ENCODE measurements at places on chromosomes 4 and X. TPM values are rescaled to one million over a fixed set of nuclear protein-coding genes. Genes with fewer than 3 reads are reported as not detected.
A peak's percentile ranks its signal among the peaks of the same experiment; 100 is the strongest.

GRCh38 chr4:37882665-37883296 lies 8.1 kb upstream of the TBC1D1 start:
- DNase-seq, result peak; percentile 56
- H3K27me3 ChIP-seq, result peaks cover 3% of the 10 kb centered on the region
- H3K36me3 ChIP-seq, result no peaks in the 10 kb centered on the region
- H3K4me3 ChIP-seq, result no peak overlapping the region
- H3K27ac ChIP-seq, result no peak overlapping the region

- H3K4me1 ChIP-seq, result no peaks in the 10 kb centered on the region
- DNase-seq, result no peak
- no peak overlapping the region for H3K27ac ChIP-seq
- no peak overlapping the region for H3K4me3 ChIP-seq
- no peaks in the 10 kb centered on the region for H3K27me3 ChIP-seq
- H3K36me3 ChIP-seq, result no peaks in the 10 kb centered on the region
Measured at GRCh38 chrX:152149648-152150047, 11.3 kb upstream of the MAGEA10 start.

GRCh38 chrX:72057849-72058248 lies 73.9 kb downstream of the RTL5 start:
- H3K27ac ChIP-seq, result no peak overlapping the region
- no peak overlapping the region for H3K4me3 ChIP-seq
- H3K36me3 ChIP-seq, result no peaks in the 10 kb centered on the region

DNA sequence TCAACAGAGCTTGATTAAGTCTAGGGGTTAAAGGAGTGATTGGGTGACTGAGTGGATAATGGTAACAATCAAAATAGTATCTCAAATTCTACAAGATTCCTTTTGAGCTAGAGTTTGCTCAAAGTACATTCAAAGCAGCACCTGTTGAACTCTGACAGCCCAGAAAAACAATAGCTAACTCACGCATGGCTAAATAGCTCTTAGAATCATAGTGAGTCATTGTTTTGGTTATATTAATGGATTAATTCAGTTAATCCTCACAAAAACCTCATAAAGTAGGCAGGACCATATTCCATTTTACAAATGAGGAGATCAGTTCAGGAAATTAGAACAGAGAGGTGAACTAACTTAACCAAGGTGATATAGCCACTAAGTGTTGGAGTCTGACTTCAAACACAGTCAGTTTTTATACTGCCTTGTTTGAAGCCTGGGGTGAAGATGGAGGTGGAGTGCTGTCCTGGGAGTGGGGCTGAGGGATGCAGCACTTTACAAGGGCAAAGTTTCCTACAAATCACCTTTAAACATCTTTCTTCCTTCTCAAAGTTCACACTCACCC lies 35.9 kb upstream of the PPM1K start:
- peaks cover 16% of the 10 kb centered on the region for H3K27me3 ChIP-seq
- H3K36me3 ChIP-seq, result no peaks in the 10 kb centered on the region
- peaks cover 20% of the 10 kb centered on the region for H3K4me1 ChIP-seq
- H3K27ac ChIP-seq, result no peak overlapping the region
- peak overlapping the region; percentile 64 for H3K4me3 ChIP-seq

DNA sequence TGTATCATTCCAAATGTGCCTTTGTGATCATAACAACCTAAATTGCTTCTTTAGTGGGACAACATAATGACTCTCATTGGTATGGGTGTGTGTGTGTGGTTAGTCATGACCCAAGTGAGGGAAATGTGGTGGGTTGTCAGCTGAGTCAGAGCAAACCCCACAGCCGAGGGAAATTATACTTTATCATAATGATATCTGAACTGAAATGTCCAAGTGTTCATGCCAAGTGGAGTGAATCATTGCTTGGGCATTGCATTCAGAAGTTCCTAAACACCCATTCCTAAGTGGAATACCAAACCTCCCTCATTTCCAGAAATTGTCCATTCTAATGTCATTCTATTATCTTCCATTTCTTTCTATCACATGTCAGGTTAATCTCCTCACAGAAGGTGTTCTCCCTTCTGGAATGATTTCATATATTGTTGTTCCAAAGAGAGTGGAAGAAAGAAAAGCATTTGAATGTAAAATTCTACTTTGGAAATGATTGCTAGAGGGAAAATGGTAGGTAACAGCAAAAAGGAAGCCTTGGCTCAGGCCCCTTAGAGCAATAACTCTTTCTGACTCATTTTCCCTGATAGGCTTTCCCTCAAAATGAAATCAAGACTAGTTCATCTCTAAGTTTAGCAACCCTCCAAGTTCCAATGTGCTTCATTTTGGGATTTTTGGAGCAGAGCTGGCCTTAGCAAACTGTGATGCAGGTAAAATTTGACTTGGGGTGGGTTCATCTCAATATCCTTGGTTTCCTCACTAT lies 230.7 kb upstream of the KCNIP4 start:
- peaks cover 5% of the 10 kb centered on the region for H3K36me3 ChIP-seq
- peaks cover 6% of the 10 kb centered on the region for H3K4me1 ChIP-seq
- peak; percentile 61 for DNase-seq
- no peak overlapping the region for H3K27ac ChIP-seq

DNA sequence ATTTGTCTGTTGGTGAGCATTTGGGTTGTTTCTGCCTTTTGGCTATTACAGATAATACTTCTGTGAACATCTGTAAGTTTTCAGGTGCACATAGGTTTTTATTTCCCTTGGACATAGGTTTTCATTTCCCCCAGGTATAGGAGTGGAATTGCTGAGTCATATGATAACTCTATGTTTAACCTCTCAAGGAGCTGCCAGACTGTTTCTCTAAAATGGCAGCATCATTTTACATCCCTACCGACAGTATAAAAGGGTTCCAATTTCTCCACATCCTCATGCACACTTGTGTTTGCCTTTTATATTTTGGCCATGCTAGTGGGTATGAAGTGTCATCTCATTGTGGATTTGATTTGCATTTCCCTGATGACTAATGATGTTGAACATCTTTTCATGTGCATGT lies 53.5 kb downstream of the TMEM164 start:
- peaks cover 16% of the 10 kb centered on the region for H3K4me1 ChIP-seq
- H3K27me3 ChIP-seq, result no peaks in the 10 kb centered on the region
- H3K27ac ChIP-seq, result no peak overlapping the region
- DNase-seq, result no peak
- 0 out of 2 replicates have a peak, but pooled peaks cover 5% of the 10 kb centered on the region for H3K36me3 ChIP-seq

- peaks cover 2% of the 10 kb centered on the region for H3K27me3 ChIP-seq
- H3K36me3 ChIP-seq, result peaks cover 5% of the 10 kb centered on the region
- peaks cover 24% of the 10 kb centered on the region for H3K4me1 ChIP-seq
Measured at GRCh38 chr4:40621229-40621591, 8.5 kb downstream of the RBM47 start.

DNA sequence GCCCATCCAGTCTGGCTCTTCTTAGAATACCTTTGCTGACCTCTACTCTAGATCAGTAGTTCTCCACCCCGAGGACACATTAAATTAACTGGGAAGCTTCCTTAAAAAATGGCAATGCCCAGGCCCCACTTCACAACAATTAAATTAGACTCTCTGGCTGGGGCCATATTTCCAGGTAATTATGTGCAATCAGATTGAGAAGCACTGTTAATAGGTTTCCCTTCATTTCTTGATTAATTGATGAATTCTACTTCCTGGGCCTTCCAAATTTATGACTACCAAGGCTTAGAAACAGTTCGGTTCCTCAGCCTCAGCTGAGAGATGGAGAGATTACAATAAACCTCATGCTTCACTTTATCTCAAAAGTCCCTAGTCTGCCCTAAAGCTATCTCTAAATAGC lies 71.7 kb upstream of the LIMCH1 start:
- peaks cover 76% of the 10 kb centered on the region for H3K4me1 ChIP-seq
- no peak overlapping the region for H3K27ac ChIP-seq
- DNase-seq, result no peak
- no peak overlapping the region for H3K4me3 ChIP-seq
- peaks cover 10% of the 10 kb centered on the region for H3K27me3 ChIP-seq

DNA sequence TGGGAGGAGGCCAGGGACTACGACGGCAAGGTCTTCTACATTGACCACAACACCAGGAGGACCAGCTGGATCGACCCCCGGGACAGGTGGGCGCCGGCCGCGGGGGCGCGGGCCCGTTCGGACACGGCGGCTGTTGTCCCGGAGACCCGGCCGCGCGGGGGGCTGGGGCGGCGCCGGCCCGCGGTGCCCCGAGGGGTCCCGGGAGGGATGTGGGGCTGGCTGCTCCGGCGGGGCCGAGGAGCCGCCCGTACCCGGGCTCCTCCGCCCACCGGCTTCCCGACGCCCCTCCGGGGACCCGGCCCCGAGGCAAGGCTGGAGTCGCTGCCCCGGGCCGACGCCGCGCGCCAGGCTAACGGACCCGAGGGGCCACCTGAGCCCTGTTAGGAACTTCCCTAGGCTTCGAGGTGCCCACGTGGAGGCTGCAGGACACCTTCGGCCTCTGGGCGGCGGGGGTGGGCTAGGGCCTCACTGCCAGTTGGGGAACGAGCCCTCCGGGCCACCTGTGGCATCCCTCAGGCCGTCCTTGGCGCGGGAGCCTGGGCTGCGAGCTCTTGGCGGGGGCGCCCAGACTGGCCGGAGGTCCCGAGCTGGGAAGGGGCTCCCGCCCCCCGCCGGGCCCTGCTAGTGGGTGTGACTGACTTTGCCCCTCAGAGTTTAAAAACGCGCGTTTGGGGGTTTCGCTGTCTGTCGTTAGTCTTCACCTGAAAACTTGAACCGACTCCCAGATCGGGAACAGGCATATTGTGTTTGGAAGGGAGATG lies 660 bp downstream of the WWC2 start:
- peak overlapping the region; percentile 94 for H3K4me3 ChIP-seq
- peaks cover 5% of the 10 kb centered on the region for H3K36me3 ChIP-seq
- peak overlapping the region; percentile 71 for H3K27ac ChIP-seq
- no peak for DNase-seq
- H3K27me3 ChIP-seq, result peaks cover 4% of the 10 kb centered on the region

DNA sequence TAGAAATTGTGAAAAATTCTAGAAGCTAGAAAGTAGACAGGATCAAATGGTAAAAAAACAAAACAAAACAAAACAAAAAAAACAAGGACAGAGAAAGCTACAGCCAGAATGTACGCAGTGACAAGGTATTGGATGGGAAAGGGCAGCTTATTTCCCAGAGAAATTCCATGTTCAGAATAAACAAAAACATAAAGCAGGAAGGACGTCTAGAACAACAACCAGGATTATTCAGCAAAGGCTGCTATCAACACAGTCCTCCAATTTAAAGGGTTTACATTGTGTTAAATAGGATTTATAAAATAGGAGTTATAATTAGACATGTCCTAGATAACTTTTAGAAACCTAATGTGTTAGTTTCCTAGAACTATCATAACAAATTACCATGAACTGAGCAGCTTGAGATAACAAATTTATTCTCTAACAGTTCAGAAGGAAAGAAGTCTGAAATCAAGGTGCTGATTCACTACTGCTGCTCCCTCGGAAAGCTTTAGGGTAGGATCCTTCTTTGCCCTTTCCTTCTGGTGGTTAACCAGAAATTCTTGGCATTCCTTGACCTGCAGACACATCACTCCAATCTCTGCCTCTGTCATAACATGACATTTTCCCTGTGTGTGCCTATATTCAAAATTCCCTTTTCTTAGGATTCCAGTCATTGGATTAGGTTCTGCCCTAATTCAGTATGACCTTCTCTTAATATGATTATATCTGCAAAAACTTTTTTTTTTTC lies 175.6 kb downstream of the SNCA start:
- H3K27me3 ChIP-seq, result no peaks in the 10 kb centered on the region
- DNase-seq, result peak; percentile 11
- no peak overlapping the region for H3K27ac ChIP-seq

DNA sequence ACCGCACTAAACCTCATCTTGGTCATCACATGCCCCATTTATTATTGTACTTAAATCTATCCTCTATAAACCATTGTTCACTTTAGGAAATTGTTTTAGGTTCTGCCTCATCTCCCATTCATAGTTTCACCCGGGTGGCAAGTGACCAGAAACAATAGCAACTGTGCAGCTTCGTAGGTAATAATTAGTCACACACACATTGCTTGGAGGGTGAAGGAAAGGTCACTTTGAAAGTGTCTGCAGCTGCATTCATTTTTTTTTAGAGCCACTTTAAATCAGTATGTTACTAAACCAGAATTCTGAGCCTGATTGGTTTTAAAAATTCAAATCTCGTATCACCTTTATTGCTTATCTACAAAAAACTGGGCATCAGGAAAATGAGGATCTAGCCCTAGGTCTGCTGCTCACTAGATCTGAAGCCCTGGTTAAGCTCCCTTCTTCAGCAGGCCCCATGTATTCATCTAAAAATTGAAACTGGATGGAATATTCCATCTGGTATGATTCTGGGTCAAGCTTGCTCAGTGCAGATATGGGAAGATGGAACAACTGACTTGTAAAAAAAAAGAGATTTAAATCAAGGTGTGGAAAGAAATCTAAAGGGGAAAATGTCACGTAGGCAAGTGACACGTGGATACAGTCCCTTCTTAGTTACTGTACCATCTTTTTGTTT lies 62.4 kb downstream of the LIMCH1 start:
- peaks cover 6% of the 10 kb centered on the region for H3K36me3 ChIP-seq
- H3K27ac ChIP-seq, result peak overlapping the region; percentile 45
- H3K4me3 ChIP-seq, result no peak overlapping the region
- H3K4me1 ChIP-seq, result peaks cover 94% of the 10 kb centered on the region

GRCh38 chr4:21628916-21629610 lies 319.5 kb downstream of the KCNIP4 start:
- no peak for DNase-seq
- no peaks in the 10 kb centered on the region for H3K27me3 ChIP-seq
- H3K4me1 ChIP-seq, result no peaks in the 10 kb centered on the region
- no peaks in the 10 kb centered on the region for H3K36me3 ChIP-seq
- H3K27ac ChIP-seq, result no peak overlapping the region
- no peak overlapping the region for H3K4me3 ChIP-seq

DNA sequence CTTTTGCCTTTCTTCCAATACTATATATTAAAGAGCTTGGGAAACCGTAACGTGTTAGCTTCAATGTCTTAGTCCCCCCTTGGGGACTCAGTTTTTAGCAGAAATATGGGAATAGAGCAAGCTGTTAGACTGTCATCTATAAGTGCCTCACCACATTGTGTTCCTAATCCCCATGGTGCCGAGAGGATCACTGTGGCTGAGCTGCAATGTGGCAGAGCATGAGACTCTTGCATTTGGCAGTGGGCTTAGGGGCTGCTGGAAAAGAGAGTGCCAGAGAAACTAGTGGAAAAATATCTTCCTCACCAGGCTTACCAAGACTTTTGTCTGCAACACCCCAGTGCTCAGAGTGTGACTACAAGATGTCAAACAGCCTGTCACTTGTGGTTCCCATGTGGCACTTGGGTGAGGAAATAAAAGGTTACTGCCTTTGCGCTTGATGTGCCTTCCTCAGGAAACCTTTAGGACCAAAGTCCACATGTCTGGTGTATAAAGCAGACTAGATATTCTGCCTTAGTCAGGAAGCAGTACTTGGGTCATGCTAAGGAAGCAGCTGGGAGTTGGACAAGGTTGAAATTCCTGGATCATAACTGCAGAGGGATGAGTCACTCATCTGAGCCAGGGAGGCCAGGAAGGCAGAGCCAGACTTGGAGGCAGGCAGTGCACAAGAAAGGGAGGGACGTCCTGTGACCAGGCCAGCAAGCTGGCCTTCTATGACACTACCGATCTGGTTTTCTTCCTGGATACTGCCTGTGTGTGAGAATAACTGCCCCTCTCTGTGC lies 9.7 kb upstream of the MAGEA4 start:
- H3K36me3 ChIP-seq, result no peaks in the 10 kb centered on the region
- peak overlapping the region; percentile 77 for H3K27ac ChIP-seq
- no peak overlapping the region for H3K4me3 ChIP-seq
- H3K4me1 ChIP-seq, result peaks cover 22% of the 10 kb centered on the region
- no peaks in the 10 kb centered on the region for H3K27me3 ChIP-seq
- peak; percentile 88 for DNase-seq

- no peak overlapping the region for H3K4me3 ChIP-seq
- H3K4me1 ChIP-seq, result peaks cover 20% of the 10 kb centered on the region
- DNase-seq, result no peak
- H3K36me3 ChIP-seq, result no peaks in the 10 kb centered on the region
- H3K27me3 ChIP-seq, result no peaks in the 10 kb centered on the region
Measured at GRCh38 chrX:34909151-34909550, 33.4 kb upstream of the FAM47B start.

Gene USP17L28
- not detected for total RNA-seq

Gene KLHL8
- total RNA-seq, result 9.3 TPM

Gene FDCSP
- total RNA-seq, result not detected

Gene ADAMTS3
- total RNA-seq, result not detected

Gene HSD17B13
- not detected for total RNA-seq

Gene FAM9C
- total RNA-seq, result not detected
